ENCODE measurements at places on chromosomes 6 and 20.

DNA sequence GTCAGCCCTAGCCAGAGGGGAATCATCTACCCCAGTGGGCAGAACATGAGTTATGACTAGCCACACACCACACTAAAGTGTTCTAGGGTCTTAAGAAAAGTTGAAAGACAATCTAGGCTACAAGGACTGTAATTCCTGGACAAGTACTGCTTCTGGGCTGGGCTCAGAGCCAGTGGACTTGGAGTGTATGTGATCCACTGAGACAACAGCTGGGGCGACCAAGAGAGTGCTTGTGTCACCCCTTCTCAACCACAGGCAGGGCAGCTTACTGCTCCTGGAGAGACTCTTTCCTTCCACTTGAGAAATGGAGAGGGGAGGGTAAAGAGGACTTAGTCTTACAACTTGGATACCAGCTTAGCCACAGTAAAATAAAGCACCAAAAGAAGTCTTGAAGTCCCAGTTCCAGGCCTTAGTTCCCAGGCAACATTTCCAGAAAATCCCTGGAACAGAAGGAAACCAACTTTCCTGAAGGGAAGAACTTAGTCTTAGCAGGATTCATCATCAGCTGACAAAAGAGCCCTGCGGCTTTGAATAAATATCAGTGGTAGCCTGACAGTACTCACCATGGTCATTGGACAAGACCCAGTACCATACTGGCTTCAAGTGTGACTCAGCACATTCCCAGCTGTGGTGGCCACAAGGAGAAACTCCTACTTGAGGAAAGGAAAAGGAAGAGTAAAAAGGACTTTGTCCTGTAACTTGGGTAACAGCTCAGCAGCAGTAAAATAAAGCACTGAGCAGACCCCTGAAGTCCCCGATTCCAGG, 355.1 kb upstream of the ADGRB3 start:
- DNase-seq = no peak

DNA sequence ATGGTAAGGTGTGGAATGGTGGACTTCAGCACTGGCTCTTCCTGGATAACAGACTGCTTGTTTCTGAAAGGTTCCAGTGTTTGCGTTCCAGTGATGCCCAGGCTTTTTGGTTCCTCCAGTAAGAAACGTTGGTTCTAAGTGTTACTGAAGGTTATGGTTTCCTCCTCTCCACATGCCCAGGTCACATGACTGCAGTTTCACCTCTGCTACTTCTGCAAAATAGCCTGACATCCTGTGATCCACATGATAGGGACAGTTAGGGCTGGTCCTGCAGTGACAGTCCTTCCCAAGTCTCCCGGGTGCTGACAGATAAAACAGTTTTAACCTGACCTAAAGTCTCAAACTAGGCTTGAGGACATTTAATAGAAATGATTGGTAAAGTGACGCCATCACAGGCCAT, 132.2 kb upstream of the CST7 start:
- no peak for DNase-seq

DNA sequence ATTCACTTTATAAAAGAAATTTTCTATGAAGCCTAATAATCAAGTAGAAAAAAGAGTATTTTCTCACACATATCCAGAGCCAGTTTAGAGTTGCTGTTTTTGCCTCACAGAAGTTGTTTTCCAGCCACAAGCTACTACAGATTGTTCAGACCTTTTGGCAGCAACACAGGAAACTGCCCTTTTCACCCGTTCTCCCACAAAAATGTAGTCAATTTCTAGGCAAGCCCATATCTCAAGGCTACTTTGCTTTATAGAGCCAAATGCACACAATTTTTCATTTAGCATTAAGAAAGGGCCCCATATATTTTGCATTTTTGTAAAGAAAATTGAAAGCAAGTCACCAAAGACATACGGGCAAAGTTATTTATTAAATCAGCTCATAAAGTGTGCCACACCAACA, 49.5 kb downstream of the EPB41L2 start:
- no peak for DNase-seq

GRCh38 chr20:34449674-34450592, 66.3 kb upstream of the DYNLRB1 start:
- no peak for DNase-seq

- no peak for DNase-seq
Observed at GRCh38 chr6:71082033-71082650, 125.3 kb upstream of the B3GAT2 start.

- DNase-seq = no peak
Observed at GRCh38 chr6:135306740-135307420, 125.8 kb downstream of the MYB start.

- DNase-seq = no peak
Observed at GRCh38 chr6:136783495-136784270, 8.6 kb downstream of the MAP3K5 start.

- DNase-seq = no peak
Observed at GRCh38 chr6:154274168-154274567, 82.4 kb downstream of the IPCEF1 start.

- no peak for DNase-seq
Observed at GRCh38 chr6:16850681-16851026, 89.4 kb upstream of the ATXN1 start.

DNA sequence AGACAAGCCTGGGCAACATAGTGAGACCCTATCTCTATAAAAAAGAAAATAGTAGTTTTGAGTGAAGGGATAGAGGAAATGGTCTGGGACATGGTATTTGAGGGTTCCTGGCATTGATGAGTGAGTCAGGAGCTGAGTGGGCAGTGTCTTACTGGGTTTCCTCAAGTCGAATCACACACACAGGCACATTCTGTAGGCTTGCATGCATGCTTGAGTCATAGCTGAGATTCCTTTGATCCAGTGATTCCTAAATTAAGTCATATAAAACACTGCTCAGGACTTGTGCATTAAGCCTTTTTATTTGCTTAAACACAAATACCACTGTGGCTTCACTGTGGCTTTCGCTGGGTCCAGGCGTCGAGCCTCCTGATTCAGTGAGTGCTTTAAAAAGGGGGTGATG, 71.8 kb upstream of the TMEM181 start:
- DNase-seq = no peak

GRCh38 chr6:81683912-81684311, 68.6 kb downstream of the TENT5A start:
- no peak for DNase-seq

- no peak for DNase-seq
Observed at GRCh38 chr6:36793913-36794712, 45.1 kb downstream of the CPNE5 start.

DNA sequence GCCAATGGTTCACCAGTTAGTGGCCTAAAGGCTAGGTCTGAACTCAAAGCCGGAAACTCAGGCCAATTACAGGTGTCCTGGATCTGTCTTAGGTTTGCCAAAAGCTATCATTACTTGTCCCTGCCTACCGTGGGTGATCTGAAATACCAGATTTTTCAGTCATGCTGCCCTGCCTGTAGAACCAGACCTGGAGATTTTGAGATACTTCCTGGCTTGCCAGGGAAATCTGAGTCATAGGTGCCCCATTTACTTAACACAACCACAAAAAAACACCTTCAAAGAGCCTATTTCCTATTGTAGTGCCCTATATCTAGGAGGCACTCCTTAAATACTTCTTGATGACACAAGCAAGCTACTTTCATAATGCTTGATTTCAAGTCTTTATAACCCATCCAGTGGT, 13.9 kb upstream of the RANBP9 start:
- no peak for DNase-seq

DNA sequence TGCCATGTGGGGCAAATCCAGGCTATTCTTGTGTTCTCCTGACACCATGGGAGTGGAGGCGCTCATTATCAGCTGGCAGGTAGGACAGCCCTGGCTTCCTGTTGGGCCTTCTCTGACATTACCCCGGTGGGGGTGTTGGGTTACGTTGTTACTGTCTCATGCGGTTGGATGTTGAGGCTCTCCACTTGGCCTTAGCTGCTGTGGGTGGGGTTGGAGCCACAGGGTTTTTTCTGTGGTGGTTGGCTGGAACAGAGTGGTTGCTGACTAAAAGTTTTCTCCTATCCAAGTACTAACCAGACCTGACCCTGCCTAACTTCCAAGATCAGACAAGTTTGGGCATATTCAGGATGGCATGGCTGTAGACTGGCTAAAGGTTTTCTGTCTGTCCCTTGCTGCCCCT, 20.2 kb downstream of the RIPK1 start:
- DNase-seq = no peak

- DNase-seq = no peak
Observed at GRCh38 chr6:123712831-123713230, 76.1 kb upstream of the TRDN start.

GRCh38 chr20:9028419-9028818, 40.5 kb upstream of the PLCB4 start:
- no peak for DNase-seq

DNA sequence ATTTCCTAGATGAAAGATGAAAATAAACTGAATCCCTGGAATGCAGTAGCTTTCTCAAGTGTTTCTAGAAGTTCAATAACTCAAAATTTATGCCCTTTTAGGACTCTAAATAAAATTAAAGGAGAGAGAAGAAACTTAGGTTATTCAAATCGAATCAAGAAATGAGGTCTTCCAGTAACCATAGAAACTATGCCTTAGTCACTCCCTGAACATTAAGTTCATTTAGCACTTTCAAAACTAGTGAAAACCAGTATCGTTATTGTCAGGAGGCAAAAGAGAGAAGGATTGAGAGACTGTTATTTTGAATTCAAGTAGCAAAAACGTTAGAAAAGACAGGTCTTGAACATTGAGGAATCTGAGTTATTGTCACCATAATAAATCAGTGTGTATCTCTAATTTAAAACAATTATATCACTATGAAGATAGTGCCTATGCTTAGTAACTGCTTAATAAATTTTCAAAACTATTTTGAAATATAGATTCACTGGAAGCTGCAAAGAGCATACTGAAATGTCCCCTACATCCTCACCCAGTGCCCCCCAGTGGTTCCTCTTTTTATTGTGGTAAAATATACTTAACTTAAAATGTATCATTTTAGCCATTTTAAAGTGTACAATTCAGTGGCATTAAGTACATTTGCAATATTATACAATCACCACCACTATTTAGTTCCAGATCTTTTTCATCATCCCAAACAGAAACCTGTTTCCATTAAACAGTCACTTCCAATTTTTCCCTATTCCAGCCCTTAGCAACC, 4.6 kb downstream of the RPP21 start:
- DNase-seq = no peak
